Activated naive CD8-positive, alpha-beta T cell treated with anti-CD3 and anti-CD28 coated beads, Interleukin-2, amount 50 U/mL, for 16 hours (primary cell): ENCODE measurements at places on chromosomes 3 and 15.

- no peak for DNase-seq
Measured at GRCh38 chr3:29332195-29332637, 51.3 kb downstream of the RBMS3 start.

DNA sequence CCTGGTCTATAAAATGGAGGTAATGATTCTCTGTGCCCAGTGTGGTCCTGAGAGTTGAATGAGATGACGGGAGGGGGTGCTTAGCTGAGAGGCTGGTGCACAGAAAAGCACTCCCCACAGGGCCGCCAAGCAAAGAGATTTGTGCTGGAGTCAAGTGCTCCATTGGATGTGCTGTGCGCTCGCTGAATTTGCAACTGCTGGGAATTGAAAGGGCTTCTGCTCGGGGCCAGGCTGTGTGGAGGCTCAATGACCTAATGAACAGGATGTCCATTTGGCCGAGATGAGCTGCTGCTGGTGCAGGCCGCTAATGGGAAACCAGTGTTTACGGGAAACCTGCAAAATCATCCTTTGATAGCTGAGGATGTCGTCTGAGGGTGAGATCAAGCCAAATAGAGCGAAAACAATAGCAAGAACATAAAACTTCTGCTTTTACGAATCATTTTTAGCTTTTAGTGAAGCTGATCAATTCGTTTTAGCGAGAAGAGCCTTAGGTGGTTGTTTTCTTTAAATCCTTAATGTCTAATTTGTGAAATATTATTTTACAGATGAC, 211.7 kb downstream of the GABRG3 start:
- no peak for DNase-seq

GRCh38 chr3:147937341-147937740, 528.2 kb downstream of the ZIC1 start:
- DNase-seq = no peak

DNA sequence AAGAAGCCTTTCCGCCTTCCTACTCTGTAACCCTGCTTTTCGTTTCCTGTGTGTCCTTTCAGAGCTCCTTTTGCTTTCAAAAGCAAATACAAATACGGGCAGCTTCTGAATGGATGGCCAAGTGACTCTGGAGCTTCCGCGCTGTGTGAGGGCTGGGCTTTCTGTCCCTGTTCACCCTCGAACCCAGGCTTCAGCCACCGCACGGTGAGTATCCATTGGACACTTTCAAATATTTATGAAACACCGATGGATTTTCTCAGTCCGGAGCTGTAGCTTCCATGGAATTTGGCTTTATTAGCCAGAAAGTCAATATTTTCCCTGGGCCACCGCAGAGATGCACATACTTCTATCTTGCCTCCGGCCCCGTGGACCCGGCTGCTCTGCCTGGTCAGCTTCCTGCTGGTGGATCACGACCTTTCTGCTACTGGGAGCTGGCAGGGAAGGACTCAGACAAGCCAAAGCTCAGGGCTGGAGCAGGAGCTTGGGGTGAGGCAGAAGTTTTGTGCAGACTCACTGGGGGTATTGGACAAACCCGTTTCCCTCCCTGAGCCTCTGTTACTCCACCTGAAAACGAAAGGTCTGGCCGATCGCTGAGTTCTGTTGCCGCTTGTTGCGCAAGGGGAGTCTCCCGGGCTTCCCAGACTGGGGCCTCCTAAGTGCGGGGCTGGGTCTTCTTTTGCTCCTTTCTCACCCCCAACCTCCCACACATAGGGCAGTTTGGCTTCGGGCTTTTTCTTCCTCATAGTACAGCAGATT, 63.6 kb downstream of the LINGO1 start:
- DNase-seq = no peak

DNA sequence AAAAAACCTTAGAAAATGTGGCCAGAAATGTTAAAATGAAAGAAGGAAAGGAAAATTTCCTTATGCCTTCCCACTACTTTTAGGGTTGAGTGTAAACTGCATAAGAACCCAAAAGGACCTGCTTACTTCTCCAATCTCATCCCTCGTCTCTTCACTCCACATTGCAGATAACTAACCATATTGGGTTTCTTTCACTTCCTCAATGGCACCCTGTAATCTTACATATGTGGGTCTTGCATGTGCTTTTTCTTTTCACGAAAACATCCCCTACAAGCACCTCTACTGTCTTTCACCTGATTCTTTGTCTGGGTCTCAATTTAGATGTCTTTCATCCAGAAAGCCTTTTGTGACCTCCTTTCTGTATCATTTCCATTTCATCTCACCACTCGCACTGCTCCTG, 23.1 kb downstream of the EOMES start:
- no peak for DNase-seq

DNA sequence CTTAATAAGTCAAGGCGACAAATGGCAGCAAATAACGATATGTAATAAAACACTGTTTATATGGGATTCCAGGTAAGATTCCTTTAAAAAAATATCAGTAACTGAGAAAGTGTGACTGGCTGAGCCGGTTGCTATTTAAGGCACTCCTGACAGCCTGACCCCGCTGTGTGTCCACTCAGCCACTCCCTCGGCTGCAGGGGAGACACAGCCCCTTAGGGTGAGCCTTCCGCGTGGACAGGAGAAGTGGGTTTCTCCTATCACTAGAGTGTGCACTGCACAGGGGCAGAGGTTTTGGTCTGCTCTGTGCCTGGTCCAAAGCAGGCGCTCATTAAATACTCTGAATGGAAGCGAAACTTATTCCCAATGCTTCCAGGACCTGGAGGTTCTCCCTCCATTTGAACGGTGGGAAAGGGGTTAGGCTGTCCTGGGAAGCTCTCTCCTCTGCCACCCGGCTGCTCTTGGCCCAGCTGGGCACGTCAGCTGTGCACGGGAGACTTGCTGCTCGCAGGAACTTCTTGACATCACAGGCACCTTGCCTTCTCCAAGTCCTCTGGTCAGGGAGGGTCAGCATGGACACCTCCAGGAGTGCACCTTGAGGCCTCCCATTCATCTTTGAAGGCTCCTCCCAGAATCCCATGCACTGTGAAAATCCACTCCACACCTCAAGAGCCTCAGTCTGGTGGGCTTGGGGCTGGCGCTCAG, 43.3 kb upstream of the SLCO2A1 start:
- DNase-seq = no peak
